Heart left ventricle (tissue), 16 donors: ENCODE measurements at places on chromosomes 7 and 10.
A peak's percentile ranks its signal among the peaks of the same experiment; 100 is the strongest.

DNA sequence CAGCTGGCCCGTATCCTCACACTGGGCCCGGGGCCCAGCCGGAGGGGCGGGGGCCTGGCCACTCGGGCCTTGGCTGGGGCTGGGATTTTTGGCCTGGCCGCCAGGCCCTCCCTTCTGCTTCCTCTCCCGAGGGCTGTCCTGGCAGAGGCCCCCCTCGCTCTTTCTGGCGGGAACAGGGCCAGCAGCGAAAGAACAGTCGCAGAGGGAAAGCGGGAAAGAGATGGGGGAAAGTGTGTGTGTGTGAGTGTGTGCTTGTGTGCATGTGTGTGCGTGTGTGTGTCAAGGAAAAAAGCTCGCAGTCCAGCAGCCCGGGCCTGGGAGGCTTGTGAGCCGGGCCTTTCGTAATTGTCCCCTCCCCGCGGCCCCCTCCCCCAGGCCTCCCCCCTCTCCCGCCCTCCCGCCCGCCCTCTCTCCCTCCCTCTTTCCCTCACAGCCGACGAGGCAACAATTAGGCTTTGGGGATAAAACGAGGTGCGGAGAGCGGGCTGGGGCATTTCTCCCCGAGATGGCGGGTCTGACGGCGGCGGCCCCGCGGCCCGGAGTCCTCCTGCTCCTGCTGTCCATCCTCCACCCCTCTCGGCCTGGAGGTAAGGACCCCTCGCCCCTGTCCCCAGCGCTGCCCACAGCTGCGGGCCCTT lies at the start of gene ELN:
ELN (plus strand) TSS at position 491 of the 638 bp plus-strand sequence; CDS start at position 506, 15 bp downstream.
- peak; percentile 88 for DNase-seq

DNA sequence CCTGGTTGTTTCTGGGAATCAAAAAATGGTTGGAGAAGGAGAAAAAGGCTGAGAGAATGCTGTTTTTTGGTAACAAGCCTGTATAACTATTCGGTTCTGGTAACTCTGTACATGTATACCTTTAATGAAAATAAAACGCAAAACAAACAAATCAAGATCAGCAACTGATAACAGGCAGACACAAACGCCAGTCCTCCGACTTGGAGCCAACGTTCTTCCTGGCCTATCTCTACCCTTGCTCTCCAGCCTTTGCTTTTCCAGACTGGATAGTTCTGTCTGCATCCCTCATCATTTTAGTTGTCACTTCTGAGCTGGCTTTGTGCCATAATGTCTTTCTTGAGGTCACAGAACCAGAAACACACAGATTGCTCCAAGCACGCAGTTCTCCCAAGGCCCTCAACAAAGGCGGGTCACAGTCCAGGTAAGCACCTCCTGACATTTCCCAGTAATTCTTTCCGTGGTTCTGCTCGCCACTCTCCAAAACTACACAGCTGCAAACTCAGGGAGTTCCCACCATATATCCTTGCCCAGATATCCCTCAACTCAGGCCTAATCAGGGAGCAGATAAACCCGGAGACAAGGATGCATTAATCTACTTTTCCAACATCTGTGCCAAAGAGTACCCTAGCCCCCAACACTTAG lies 20.2 kb downstream of the HIP1 start:
- no peak for DNase-seq

- DNase-seq = peak; percentile 32
Measured at GRCh38 chr10:33772370-33773252, 438.1 kb upstream of the NRP1 start.

DNA sequence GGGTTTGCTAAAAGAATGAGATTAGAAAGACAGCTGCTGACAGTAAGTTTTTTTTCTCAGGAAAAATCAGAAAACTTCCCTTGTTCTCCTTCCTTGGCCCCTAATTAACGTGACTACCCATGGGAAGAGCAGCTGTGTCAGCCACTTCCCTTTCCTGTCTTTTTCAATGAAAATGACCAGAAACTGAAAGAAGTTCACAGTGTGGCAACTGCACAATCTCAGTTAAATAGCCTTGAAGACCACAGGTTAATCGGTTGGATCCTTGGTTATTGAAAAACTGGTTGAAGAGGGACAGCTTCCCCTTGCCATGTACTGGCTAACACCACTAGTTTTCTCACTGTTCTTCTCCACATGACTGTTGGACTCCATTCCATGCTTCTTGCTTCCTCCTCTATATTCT lies 148.8 kb upstream of the AGR3 start:
- no peak for DNase-seq

- no peak for DNase-seq
Measured at GRCh38 chr10:34176351-34176750, 638.7 kb downstream of the PARD3 start.

DNA sequence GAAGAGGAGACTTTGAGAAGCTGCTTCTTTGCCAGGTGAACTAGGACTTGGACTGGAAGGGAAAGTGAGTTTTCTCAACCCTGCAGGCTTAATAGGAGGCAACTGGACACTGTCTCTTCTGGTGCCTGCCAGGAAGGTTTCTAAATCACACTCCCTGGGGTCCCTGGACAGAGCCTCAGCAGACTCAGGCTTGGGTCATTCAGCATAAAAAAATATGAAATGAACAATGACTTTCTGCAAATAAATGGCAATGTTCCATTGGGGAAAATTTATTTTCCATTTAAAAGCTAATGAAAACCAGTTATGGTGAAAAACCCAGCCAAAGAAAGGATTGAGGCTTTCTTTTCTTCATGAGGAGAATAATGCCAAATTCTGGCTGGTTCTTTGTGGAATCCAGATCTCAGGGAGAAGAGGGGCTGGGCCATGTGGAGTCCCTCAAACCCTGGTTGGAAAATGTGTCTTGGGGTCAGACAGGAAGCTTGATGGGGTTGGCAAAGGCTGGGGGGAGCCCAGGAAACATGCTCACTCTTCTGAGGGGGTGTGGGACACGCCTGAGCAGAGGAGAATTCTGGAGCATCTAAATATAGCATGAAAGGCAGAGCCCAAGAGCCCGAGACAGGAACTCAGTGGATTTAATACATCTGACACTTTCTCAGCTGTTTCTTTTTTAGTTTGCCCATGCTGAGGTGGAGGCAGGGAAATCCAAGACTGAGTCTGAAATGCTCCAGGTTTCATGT lies 65.2 kb upstream of the EMX2 start:
- no peak for DNase-seq

DNA sequence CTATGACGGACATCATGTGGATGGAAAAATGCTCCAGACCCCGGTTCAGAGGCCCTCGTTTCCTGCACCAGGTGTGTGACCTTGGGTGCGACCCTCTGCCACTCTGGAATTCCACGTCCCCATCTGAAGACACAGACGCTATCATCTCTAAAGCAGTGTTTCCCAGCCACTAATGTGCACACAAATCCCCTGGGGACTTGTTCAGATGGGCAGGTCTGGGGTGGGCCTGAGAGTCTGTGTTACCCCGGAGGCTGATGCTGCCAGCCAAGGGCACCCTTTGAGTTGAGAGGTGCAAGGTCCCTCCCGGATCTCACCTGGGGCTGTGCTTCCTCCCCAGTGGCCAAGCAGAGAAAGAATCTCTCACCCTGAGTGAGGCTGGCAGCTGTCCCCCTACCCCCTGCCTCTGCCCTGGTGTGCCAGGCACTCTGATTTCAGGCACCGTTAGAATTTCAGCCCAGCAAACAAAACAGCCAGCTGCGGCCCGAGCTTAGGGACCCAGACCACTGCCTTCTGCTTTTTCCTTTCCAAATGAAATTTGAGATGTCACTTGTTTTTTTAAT lies 90.0 kb downstream of the SLIT1 start:
- no peak for DNase-seq

GRCh38 chr7:45215601-45216062 lies 58.0 kb downstream of the RAMP3 start:
- DNase-seq = no peak

DNA sequence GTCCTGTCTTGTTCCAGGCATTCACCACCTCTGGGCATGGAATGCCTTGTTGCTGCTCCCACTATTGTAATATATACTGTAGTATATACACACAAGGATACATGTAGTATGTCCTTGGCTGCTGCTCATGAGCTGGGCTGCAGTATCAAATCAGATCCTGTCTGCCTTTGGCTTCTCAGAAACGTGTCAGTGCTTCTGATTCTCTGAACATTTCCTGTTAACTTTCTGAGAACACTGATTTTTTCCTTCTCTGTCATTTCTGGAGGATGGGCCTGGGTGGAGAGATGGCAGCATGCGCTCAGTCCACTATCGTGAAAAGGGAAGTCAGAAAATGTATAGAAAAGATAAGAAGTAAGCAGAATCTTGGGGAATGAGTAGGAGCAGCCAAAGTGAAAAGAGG lies 12.2 kb downstream of the SFTPA2 start:
- no peak for DNase-seq
